ENCODE measurements at places on chromosomes 2 and 18.

GRCh38 chr18:37438417-37439180, 127.0 kb downstream of the CELF4 start:
- no peak for DNase-seq

GRCh38 chr2:28321426-28321825, 71.2 kb upstream of the FOSL2 start:
- no peak for DNase-seq

DNA sequence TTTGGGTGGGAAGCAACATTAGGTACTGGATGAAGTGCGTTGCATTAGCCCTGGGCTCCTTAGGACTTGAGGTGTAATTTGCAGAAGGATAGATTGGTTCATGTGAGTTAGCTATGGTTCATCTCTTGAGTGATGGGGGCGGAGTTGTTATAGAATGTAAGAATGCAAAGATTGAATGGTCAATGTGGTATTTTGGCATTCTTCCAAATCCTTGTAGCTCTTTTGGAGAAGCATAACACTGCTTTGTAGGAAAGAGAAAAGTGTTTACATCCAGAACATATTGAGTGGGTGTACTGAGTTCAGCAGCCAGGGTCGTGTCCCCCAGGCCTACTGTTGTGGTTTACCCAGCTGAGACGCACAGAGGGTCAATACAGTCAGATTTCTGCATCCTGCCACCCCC, 173.5 kb downstream of the FMNL2 start:
- DNase-seq, result no peak

DNA sequence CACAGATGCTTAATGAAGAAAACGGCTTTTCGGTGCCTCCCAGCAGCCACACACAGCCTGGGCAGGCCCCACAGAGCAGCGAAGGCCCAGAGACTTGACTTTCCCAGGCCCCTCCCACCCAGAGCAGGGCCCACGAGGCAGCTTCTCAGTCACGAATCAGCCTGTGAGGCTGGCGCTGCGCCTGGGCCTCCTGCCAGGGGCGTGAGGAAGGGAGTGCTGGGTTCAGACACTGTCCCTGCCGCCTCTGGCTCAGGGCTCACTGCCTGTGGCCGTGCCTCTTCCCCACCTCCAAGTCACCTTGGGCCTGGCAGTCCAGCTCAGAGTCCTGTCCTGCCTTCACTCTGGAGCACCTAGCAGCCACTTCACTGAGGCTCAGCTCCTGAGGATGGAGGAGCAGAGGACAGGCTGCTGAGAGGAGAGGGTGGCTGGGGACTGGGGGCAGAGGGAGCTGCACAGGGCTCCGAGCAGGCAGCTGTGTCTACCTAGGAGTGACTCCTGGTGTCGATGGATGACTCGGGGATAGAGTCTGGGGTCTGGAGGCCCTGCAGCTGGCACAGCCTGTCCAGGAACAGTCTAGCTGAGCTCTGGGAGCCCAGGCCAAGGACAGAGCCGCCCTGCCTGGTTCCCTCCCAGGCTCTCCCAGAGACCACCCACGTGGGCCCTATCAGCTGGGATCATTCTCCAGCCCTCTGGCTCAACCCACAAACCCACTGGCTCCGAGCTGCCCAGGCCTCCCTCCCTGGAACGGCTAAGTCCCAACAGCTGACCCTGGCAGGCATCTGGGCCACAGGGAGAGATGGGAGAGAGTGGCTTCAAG, 36.4 kb upstream of the FOSL2 start:
- DNase-seq, result peak; percentile 42

DNA sequence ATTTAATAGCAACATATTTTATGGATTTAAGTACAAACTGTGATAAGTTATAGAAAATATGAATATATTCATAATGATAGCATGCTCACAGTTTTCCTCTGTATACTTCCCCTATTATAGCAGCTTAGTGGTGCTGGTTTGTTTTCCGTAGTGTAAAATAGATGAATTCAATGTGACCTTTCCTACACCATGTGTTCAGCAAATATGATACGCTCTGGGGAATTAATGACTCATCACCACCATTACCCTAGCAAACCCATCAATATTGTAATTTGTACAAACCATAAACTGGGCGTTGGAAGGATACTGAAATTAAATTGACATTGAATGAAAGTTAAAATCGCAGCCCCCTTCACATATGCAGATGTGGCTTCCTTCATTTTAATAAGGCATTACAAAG, 58.7 kb upstream of the CDH19 start:
- no peak for DNase-seq

GRCh38 chr18:41790687-41791086, 164.3 kb upstream of the PIK3C3 start:
- DNase-seq, result no peak

GRCh38 chr2:128364441-128364911, 45.8 kb upstream of the HS6ST1 start:
- DNase-seq, result no peak

- DNase-seq, result no peak
These were observed 88.3 kb upstream of the LRATD1 start for GRCh38 chr2:14544247-14544646.

- DNase-seq, result peak; percentile 4
These were observed 67.4 kb downstream of the MOGAT1 start for GRCh38 chr2:222738809-222739208.

- no peak for DNase-seq
These were observed 39.6 kb downstream of the MBD2 start for GRCh38 chr18:54184836-54185235.

- DNase-seq, result no peak
These were observed 28.6 kb downstream of the ITGA6 start for GRCh38 chr2:172456002-172456401.

DNA sequence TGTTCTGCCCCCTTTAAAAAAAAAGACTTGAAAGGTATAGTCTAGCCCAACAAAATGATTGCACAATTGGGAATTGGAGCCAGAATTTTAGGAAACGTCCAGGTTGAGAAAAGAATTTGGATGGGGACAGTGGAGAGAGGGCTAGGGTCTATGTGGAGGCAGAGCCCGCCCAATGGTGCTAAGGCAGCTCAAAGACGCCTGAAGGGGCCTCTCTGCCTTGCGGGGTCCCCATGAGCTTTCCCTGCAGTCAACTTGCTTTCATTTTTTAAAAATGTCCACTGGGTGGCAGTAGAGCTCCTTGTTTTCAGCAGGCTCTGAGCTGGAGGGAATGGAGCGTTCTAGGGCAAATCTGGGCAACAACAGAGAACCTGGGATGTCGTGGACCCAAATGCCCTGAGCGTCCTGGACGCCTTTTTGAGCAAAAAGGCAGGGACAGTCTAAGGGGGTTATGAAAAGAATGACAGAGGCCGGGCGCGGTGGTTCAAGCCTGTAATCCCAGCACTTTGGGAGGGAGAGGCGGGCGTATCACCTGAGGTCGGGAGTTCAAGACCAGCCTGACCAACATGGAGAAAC, 40.2 kb upstream of the ITM2C start:
- DNase-seq, result peak; percentile 58

- no peak for DNase-seq
These were observed 9.3 kb downstream of the TMEM182 start for GRCh38 chr2:102771114-102771513.

GRCh38 chr18:76530846-76531245, 35.8 kb upstream of the ZNF516 start:
- DNase-seq, result no peak

DNA sequence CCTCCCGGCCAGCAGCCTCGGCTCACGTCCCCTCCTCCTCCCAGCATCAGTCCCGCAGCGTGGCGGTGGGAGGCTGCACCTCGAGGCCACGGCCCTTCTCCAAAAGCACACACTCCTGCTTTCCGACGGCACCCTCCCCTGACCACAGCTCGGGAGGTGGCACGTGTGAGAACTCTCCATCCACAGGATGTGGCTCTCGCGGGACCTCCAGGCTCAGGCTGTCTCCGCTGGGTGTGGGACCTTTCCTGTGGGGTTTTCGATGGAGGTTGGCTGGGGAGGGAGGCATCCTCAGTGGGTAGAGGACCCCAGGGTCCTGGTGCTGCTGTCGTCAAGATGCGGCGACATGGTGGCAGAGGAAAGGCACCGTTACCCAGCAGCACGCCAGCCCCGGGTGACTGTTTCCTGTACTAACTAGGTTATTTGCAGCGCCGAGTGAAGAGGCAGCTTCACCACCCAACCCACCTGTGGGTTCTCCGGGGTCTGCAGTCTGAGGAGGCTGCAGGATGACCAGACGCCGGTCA, 42.8 kb upstream of the KCNG2 start:
- DNase-seq, result no peak

GRCh38 chr2:168773719-168774521, 28.5 kb upstream of the NOSTRIN start:
- DNase-seq, result peak; percentile 51

DNA sequence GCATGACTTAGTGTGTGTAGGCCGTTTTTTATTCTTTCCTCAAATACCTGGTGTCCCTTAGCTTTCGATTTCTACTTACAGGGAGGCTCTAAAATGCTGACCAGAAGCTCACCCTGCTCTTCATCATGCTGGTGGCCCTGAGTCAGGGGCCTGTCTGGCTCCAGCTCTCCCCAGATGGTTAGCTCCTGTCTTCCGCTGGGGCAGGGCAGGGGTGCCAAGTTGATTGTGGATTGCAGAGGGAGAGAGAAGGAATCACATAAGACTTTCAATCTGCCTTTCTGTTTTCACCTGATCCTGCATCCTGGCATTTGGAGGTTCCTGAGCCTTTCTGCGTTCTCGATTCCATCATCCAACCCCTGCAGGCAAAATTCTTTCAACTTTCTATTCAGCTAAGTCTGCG, 4.2 kb downstream of the CIB4 start:
- DNase-seq, result no peak

DNA sequence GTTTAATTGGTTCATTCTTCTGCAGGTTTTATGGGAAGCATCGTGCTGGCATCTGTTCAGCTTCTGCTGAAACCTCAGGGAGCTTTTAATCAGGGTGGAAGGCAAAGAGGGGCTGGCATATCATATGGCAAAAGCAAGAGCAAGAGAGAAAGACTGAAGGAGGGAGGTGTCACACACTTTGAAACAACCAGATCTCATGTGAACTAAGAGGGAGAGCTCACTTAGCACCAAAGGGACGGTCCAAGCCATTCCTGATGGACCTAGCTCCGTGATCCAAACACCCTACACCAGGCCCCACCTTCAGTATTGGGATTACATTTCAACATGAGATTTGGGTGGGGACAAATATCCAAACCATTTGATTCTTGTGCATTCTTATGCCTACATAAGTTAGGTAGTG, 563.1 kb downstream of the SPAG16 start:
- DNase-seq, result no peak

GRCh38 chr2:85888020-85888683, 638 bp downstream of the ST3GAL5 start:
- DNase-seq, result peak; percentile 53

DNA sequence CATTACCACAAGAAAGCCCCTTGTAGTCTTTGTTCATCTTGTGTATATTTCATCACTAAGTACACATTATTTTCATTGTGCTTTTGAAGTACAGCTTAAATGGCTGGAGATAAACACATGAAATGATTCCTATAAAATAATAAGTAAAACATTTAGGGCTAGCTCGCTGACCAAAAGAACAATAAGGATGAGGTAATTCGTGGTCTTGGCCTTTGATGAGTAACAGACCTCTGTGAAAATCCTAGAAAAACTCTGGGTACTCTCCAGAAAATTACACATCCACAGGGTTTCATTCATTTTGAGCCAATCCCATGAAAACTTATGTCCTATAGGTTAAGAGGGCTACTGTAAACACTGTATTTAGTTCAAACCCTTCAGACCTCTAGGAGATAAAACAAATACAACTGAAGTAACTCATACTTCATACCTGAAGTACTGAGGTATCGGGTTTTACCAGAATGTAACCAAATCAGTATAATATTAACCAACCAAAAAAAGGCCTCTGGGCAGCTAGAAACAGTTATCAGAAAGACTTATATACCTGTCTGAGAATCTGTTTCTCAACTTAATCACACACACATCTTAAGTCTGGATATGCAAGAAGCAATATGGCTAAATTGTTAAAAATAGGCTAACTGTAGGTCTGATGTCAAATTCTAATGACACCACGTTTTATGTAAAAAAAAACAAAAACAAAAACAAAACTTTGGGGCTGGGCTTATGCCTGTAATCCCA, 31.0 kb downstream of the CFAP36 start:
- DNase-seq, result no peak

- no peak for DNase-seq
These were observed 512.8 kb upstream of the NRP2 start for GRCh38 chr2:205169464-205169863.

GRCh38 chr2:26584656-26585055, 56.5 kb downstream of the CIB4 start:
- DNase-seq, result no peak

- DNase-seq, result no peak
These were observed 184.8 kb downstream of the LRP1B start for GRCh38 chr2:141946016-141946415.

GRCh38 chr2:235494716-235495372, 1.0 kb downstream of the AGAP1 start:
- peak; percentile 35 for DNase-seq

- DNase-seq, result no peak
These were observed 222.5 kb upstream of the SESTD1 start for GRCh38 chr2:179487010-179487731.

DNA sequence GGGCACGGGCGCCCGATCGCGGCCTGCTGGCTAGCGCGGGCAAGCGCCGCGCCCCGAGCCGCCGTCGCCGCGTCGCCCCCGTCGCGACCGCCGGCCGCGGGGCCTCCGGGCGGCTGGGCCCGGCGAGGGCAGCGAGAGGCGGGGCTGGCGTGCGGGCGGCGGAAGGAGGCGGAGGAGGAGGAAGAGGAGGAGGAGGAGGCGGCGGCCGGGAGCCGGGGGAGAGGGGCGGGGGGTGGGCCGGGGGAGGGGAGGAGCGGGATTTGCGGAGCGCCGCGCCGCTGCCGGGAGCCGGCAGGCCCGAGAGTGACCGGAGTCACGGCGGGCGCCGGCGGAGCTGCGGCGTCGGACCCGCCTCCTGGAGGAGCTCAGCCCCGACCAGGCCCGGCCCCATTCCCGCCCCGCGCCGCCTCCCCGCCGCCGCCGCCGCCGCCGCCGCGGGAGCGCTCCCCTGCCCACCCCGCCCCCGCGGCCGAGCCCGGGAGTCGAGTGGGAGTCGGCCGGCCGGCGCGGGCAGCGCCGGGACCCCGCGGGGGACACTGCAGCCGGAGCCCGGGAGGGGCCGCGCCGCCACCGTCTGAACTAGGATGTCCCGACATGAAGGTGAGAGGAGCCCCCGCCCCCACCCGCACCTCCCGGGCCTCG, at the start of gene KCMF1:
TSS of gene KCMF1 (plus strand) at position 294 of the 642 bp plus-strand sequence. CDS start at position 585, 291 bp downstream.
- DNase-seq, result peak; percentile 86

DNA sequence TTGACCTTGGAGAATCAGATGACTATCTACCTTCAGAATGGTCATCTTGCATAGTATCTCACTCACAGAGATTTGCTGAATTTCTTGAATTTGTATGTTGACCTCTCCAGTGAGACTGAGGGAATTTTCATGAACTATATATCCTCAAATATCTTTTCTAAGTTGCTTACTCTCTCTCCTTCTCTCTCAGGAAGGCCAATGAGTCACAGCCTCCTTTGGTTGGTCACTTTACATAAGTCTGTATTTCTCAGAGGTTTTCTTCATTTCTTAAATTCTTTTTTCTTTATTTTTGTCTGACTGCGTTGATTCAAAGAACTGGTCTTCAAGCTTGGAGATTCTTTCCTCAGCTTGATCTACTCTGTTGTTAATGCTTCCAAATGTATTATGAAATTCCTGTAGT, 51.7 kb downstream of the VIT start:
- no peak for DNase-seq

Data from stimulated activated CD4-positive, alpha-beta T cell treated with anti-CD3 and anti-CD28 coated beads, Interleukin-15, amount 100 ng/mL, for 24 hours (primary cell).